ENCODE measurements at places on chromosomes 11 and 22. TPM values are rescaled to one million over a fixed set of nuclear protein-coding genes. Genes with fewer than 3 reads are reported as not detected.

DNA sequence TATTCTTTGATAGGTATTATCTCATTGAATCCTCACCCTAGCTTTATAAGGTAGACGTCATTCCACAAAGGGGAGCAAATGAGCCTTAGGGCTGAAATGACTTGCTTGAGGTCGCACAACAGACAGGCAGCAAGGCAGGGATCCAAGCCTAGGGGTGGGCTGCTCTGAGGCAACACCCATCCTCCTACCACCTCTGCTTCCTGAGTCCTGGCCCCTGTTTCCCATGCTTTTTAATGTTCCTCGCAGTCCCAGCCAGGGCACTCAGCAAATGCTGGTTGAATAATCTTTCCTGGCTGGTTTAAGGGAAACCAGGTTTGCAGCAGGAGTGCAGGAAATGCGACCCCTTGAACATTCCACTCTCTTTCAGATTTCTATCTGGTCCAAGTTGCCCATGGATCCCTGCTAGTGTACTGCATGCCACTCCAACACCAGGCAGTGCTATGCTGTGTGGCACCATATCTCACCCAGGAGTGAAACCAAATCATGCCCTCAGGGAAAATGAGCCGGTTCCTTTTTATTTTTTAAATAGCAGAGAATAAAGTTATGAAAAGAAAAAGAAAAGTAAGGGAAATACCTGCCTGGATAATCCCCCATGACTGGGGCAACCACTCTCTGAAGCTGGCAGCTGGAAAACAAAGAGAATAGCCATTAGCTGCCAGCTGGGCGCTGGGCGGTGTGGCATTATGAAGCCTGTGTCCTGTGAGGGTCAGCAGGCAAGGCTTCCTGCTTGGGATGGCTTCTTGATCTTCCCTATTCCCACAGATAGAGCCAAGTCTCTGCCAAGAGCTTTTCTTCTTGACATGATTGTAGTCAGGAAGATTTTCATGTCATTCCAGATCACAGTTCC is 21.8 kb downstream of the MICAL2 start:
- H3K4me3 ChIP-seq, result no peak overlapping the region
- peaks cover 3% of the 10 kb centered on the region for H3K4me1 ChIP-seq
- DNase-seq, result peak; percentile 27
- no peak overlapping the region for H3K27ac ChIP-seq

GRCh38 chr11:72783144-72783905 is 10.5 kb downstream of the STARD10 start:
- no peaks in the 10 kb centered on the region for H3K27me3 ChIP-seq
- H3K27ac ChIP-seq, result no peak overlapping the region
- DNase-seq, result no peak
- H3K4me3 ChIP-seq, result no peak overlapping the region
- peaks cover 19% of the 10 kb centered on the region for H3K4me1 ChIP-seq

Gene SF3A1
- 52.8 TPM for total RNA-seq

Gene ISX
- not detected for total RNA-seq

- no peak overlapping the region for H3K4me3 ChIP-seq
- H3K27ac ChIP-seq, result no peak overlapping the region
- H3K4me1 ChIP-seq, result no peaks in the 10 kb centered on the region
- DNase-seq, result no peak
- no peaks in the 10 kb centered on the region for H3K27me3 ChIP-seq
These were observed 9.6 kb upstream of the EED start for GRCh38 chr11:86234831-86235461.

Gene TMX2
- total RNA-seq, result 88.2 TPM

Gene LTO1
- 23.5 TPM for total RNA-seq

DNA sequence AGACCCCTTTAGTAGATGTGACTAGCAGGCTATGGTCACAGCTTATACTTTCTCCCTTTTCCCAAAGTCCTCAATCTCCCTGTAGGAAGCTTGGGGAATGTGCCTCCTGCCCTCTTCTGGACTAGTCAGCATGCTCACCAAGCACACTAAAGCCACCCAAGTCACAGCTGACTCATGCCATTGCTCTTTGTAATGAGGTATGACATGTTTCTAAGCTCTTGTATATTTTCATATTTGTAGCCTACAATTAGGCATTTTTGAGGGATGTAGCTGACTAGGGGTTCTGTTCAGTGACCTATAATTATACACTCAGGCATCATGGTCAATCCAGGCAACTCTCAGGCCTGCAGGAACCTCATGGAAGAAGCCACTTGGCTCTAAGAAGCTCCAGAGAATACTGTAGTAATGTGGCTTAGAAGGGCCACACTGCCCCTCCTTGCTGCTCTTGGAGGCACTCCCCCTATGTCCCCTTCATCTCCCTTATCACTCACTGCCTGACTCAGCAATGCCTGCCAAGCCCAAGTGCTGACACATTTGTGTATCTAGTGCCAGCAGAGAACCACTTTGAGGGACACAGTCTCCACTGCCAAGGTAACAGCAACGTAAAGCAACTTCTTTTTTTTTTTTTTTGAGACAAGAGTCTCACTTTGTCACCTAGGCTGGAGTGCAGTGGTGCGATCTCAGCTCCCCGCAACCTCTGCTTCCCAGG is 86.2 kb downstream of the RPL27A start:
- DNase-seq, result peak; percentile 64
- peak overlapping the region; percentile 25 for H3K27ac ChIP-seq
- no peaks in the 10 kb centered on the region for H3K36me3 ChIP-seq
- H3K27me3 ChIP-seq, result no peaks in the 10 kb centered on the region
- no peak overlapping the region for H3K4me3 ChIP-seq

DNA sequence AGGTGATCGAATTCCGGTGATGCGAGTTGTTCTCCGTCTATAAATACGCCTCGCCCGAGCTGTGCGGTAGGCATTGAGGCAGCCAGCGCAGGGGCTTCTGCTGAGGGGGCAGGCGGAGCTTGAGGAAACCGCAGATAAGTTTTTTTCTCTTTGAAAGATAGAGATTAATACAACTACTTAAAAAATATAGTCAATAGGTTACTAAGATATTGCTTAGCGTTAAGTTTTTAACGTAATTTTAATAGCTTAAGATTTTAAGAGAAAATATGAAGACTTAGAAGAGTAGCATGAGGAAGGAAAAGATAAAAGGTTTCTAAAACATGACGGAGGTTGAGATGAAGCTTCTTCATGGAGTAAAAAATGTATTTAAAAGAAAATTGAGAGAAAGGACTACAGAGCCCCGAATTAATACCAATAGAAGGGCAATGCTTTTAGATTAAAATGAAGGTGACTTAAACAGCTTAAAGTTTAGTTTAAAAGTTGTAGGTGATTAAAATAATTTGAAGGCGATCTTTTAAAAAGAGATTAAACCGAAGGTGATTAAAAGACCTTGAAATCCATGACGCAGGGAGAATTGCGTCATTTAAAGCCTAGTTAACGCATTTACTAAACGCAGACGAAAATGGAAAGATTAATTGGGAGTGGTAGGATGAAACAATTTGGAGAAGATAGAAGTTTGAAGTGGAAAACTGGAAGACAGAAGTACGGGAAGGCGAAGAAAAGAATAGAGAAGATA is at the start of gene MALAT1:
TSS of gene MALAT1 (plus strand) at position 69 of the 736 bp plus-strand sequence.
- peaks cover 28% of the 10 kb centered on the region for H3K4me1 ChIP-seq
- no peaks in the 10 kb centered on the region for H3K27me3 ChIP-seq
- H3K27ac ChIP-seq, result peak within 1 kb of the TSS; percentile 99
- H3K4me3 ChIP-seq, result peak within 1 kb of the TSS; percentile 82
- peak; percentile 94 for DNase-seq

GRCh38 chr22:47276991-47277390 is 514.5 kb downstream of the TBC1D22A start:
- no peaks in the 10 kb centered on the region for H3K36me3 ChIP-seq
- no peaks in the 10 kb centered on the region for H3K27me3 ChIP-seq
- H3K4me1 ChIP-seq, result peaks cover 48% of the 10 kb centered on the region

DNA sequence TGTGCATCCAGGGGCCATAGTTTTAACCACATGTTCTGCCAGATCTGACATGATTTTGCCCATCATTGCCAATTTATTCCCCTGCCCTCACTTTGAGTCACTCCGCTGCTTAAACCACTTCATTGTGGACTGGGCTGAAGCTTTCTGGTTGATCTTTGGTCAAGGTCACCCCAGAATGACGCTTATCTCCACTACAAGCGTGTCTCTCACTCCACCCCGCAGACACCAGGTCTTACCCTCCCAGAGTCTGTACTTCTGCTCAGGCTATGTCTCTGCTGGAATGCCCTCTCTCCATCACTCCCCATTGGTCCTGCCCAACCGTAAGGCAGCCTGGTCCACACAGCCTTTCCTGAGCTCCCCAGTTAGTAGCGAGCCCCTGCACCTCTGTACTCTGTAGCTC is 170.5 kb upstream of the SYT13 start:
- no peaks in the 10 kb centered on the region for H3K36me3 ChIP-seq
- no peaks in the 10 kb centered on the region for H3K27me3 ChIP-seq

- H3K4me3 ChIP-seq, result no peak overlapping the region
- H3K27me3 ChIP-seq, result no peaks in the 10 kb centered on the region
- H3K36me3 ChIP-seq, result peaks cover 22% of the 10 kb centered on the region
- DNase-seq, result no peak
These were observed 38.3 kb downstream of the PISD start for GRCh38 chr22:31623592-31624304.

Gene PAK1
- 78.4 TPM for total RNA-seq

DNA sequence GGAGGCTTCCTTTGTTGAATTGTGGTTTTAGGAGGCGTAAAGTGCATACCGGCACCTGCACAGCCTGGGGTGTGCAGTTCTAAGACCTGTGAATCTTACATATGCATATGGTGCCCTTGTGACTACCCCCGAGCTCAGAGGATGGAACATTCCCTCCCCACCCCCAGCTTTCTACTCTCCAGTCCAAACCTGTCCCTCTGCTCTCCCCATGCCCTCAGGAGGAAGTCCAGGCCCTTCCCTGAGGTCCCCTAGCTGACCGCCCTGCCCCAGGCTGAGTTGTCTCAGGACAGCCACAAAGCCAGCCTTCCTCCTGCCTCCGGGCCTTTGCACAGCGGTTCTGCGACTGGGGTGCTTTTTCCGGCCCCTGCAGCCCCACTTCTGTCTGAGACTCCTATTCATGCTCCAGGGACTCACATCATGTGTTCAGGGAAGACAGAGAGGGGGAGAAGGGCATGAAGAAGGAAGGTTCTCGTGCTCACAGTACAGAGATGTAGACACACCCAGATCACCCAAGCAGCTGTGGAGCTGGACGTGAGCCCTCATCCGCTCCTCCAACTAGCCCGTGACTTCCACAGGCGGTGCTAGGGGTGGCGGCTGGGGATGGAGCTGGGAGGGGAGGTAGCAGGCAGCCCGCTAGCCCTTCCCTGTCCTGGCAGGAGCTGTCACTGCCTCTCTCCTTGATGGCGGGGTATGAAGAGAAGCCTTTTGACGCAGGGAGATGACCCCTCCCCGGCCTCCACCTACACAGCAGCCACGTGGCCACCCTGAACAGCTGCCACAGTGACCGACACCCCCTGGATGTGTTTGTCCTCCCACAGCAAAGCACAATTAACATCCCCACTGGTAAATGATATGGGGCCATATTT is 50.8 kb downstream of the FLRT1 start:
- no peak overlapping the region for H3K4me3 ChIP-seq
- peak; percentile 45 for DNase-seq

Gene BDNF
- 1.3 TPM for total RNA-seq

GRCh38 chr11:66046901-66047300 is 2.1 kb downstream of the GAL3ST3 start:
- no peak overlapping the region for H3K4me3 ChIP-seq
- peak; percentile 66 for DNase-seq
- no peaks in the 10 kb centered on the region for H3K27me3 ChIP-seq
- peaks cover 11% of the 10 kb centered on the region for H3K36me3 ChIP-seq
- H3K27ac ChIP-seq, result peak overlapping the region; percentile 95

Gene RAB39A
- total RNA-seq, result 0.54 TPM

- H3K27ac ChIP-seq, result no peak overlapping the region
- no peak overlapping the region for H3K4me3 ChIP-seq
- H3K4me1 ChIP-seq, result no peaks in the 10 kb centered on the region
These were observed 65.1 kb upstream of the PITPNB start for GRCh38 chr22:27984001-27984695.

Gene RBFOX2
- total RNA-seq, result 139 TPM

- H3K27me3 ChIP-seq, result no peaks in the 10 kb centered on the region
- peak; percentile 20 for DNase-seq
- H3K4me1 ChIP-seq, result peaks cover 28% of the 10 kb centered on the region
- H3K36me3 ChIP-seq, result no peaks in the 10 kb centered on the region
- peak overlapping the region; percentile 89 for H3K27ac ChIP-seq
These were observed 136.3 kb downstream of the ETS1 start for GRCh38 chr11:128450882-128451651.

DNA sequence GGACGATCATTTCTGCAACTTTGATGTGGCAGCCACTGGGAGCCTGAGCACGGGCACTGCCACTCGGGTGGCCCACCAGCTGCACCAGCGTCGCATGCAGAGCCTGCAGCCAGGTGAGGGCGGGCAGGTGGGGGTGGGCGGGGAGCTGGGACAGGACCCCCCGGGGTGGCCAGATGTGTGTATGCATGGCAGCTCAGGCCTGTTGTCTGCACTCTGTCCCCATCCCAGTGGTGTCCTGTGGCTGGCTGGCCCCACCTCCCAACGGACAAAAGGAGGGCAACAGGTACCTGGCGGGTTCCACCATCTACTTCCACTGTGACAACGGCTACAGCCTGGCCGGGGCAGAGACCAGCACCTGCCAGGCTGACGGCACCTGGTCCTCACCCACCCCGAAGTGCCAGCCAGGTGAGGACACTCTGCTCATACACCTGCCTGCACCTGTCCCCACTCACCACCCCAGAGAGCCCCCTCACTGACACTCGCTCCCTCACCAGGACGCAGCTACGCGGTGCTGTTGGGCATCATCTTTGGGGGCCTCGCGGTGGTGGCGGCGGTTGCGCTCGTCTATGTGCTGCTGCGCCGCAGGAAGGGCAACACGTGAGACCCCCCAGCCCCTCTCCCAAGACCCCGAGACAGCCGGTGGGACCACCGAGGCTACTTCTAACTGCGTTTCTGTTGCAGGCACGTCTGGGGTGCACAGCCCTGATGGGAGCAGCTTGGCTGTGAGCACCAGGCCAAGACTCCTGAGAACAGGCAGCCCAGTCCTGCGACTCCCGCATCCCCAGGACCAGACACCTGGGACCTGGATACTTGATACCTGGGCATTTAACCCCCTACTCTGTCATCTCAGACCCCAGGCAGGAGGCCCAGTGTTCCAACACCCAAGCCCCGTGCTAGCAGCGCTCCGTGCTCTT is 6.7 kb downstream of the SUSD2 start:
- no peaks in the 10 kb centered on the region for H3K36me3 ChIP-seq
- peak overlapping the region; percentile 91 for H3K27ac ChIP-seq
- no peak for DNase-seq

DNA sequence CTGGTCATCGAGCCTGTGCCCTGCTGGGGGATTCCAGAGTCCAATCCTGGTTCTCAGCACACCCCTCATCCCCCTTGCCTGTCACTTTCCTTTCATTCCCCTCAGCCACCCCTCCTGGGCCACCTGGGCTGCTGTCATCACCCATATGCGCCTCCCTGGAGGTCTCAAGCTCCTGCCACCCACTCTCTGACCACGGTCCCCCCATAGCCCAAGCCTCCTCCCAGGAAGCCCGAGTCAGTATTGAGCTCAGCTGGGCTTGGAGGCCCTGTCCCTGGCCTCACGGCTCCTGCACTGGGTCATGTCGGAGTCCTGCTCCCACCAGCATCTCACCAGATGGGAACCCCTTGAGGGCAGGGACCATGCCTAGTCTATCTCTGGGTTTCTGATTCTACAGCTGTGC is 44.6 kb downstream of the NFAM1 start:
- H3K27me3 ChIP-seq, result no peaks in the 10 kb centered on the region
- H3K4me1 ChIP-seq, result no peaks in the 10 kb centered on the region
- H3K27ac ChIP-seq, result no peak overlapping the region
- H3K4me3 ChIP-seq, result no peak overlapping the region
- DNase-seq, result no peak
- no peaks in the 10 kb centered on the region for H3K36me3 ChIP-seq

All from thyroid gland (tissue), 4 donors.